ENCODE measurements at places on chromosomes 5 and 9.

DNA sequence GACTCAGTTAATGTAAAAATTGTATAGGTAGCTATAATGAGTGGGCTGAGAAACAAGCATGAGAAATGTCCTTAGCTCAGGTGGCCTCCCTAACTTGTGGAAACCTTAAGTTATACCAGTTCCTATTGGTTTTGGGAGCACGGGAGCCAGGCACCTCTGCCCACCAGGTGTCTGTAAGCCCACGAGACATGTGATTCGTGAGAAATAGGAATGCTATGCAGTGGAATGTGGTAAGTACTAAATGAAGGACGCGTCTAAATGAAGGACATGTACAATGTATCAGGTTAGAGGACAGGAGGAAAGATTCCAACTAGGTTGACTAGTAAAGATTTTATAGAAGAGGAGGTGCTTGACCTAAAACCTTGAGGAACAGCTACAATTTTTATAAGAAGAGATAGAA lies 46.0 kb upstream of the F2RL2 start:
- DNase-seq = no peak

DNA sequence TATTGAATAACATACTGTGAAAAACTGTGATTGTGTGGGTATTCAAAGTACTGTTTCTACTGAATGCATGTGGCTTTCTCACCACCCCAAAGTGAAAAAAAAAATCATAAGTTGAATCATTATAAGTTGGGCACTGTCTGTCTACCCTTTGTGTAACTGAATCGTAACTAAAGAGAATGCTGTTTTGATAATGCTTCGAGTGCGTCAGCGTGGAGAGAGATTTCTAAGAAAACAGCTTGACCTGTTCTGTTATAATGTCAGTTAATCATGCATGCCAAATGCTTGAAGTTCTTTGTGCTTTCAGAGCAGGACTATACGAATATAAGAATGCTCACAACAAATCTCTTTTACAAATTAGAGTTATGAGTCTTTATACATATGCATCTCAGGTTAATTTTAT lies 148.8 kb upstream of the SGCD start:
- no peak for DNase-seq

GRCh38 chr9:83623679-83624076 lies 735 bp downstream of the IDNK start:
- no peak for DNase-seq

DNA sequence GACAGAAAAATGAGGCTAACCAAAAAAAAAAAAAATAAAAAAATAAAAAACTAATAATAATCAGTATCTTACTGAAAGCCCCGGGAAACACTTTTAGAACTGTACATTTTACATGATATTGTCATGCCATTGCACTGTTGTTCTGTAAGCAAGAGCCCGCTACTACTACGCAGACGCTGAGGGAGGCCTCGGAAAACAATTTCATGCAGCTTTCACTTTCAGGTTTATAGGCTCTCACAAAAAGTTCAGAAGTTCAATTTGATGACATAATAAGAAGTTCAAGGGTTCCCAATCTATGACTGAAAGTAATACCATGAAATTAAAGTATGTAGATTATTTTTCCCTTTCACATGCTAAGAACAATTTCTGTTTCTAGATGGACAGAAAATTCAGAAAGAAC lies 318.3 kb upstream of the ITGA1 start:
- DNase-seq = no peak

DNA sequence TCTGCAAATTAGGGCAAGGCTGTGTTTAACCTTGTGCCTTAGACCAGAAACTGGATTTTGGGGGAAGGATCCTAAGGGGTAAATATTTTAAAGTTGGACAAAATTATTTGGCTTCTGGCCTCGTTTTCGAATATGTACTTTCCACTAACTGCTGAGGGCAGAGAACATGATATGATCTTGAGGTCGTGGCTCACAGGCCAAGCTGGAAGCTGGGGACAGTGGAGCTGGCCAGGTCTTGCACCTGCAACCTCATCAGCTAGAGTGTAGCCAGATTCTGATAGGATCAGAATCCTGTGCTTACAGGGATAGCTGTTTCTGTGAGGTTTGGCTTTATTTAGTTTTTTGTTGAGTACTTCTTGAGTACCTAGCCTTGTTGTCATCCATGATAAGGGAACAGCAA lies 24.9 kb downstream of the MAN2A1 start:
- no peak for DNase-seq

DNA sequence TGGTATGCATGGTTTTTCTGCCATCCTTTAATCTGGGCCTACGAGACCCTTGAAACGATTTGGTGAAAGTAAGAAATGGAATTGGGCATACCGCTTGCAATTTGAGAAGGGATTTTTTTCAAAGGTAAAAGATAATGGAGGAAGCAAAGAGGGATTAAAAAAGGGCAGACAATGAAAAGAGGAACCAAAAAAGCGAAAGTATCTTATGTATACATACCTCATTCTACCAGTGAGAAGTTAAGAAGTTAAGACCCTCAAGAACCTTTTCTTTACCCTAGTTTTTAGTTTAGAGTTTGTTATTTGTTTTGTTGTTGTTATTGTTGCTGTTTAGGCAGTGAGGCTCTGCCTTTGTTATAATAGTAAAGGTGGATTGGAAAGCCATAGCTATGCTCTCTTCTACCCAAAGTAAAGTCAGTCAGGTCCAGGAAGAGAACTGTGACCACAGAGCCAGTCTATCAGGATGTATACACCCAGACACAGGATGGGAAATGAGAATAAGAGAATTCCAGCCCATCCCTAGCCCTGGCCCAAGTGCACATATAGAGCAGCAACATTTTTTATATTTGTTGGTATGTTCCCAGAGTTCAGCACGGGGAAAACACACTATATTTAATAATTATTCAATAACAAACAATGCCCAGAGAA lies 166.6 kb downstream of the RFX3 start:
- no peak for DNase-seq
